ENCODE measurements at places on chromosomes 13 and 19.

DNA sequence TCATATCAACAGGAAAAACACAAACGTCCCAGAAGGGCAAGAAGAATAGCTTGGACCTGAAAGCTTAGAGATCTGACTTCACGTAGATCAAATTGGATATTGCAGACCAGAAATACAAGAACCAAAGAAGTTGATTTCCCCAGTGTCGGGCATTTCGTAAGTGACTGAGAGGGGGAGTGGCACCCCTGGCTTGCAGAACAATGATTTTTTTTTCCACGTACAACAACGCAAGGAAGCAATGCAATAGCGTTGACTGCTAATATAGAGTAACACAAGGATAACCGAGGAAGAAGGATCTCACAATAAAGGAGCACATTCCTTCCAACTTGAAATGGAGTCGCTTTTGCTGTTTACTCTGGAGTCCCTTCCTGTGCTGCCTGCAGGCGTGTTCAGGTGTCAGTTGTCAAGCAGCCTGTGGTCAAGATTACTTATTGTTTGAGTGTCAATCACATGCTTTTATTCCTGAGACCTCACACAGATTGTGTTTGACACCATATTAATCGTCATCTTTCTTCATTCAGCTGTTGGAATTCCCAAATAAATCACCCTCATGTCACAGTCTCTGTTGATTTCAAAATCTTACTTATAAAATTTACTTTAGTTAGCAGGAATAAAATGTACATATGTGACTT lies 139.4 kb downstream of the FREM2 start:
- DNase-seq, result no peak

DNA sequence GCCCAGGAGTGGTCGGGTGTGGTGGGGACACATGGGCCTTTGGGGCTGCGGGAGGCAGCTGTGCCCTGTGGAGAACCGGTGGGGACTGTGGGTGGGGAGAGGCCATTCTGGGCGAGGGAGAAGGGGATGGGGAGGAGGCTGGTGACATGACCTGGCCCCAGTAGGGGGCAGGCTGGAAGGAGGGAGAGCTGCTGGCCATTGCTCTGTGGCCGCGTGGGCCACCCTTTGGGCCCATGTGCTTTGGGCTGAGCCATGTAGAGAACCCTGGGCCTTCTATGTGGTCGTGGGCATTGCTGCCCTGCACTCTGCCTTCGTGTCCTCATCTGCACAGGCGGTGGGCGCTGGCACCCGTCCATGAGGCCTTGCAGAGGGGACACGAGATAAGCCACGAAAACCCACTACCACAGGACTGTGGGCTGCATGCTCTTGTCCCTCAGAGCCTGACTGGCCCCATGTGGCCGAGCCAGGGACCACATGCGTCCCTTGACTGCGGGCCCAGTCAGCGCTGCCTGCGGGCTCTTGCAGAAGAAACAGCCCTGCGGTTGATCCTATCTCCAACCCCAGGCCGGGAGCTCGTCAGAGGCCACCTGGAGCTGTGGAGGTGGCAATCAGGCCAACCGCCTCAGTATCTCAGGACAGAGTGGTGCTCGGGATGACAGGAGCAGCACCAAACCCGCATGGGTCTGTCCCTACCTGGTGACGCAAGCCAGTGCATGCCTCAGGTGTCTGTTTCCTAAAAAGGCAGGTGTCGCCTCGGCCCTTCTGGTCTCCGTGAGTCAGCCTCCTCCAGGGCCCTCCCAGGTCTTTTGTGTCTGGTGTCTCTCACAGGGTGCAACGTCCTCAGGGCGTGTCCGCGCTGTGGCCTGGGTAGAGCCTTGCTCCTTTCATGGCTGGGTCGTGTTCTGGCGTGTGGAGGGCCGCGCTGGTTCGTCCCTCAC lies 14.3 kb downstream of the FZR1 start:
- DNase-seq, result peak; percentile 80

- DNase-seq, result no peak
These were observed 7.7 kb upstream of the CDADC1 start for GRCh38 chr13:49240017-49240416.

DNA sequence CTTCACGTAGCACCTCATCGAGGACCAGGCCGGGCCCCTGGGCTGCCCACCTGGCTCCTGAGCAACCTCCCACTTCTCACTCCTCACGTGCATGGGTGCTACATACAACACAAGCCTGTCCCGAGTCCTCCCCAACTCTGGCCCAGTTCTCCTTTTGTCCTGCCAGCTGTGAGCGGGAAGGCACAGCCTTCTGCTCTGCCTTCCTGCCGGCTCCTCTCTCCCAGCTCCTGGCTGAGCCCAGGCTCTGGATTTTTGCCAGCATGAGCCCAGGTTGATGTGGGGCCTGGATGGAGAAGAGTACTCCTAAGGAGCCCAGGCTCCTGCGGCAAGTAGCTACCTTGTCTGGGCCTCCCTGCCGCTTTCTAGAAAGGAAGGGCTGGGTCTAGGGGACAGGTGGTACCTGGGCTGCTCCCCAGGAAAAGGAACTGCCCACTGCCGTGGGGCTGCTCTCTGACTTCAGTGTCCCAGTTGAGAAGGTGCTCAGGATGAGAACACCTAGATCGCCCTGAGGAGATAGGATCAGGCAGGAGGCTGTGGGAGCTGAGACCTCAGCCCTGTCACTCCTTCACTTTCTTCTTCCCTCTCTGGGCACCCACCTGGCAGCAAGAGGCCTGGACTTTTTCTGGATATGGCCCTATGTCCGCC lies 23.6 kb downstream of the LYL1 start:
- DNase-seq, result no peak

DNA sequence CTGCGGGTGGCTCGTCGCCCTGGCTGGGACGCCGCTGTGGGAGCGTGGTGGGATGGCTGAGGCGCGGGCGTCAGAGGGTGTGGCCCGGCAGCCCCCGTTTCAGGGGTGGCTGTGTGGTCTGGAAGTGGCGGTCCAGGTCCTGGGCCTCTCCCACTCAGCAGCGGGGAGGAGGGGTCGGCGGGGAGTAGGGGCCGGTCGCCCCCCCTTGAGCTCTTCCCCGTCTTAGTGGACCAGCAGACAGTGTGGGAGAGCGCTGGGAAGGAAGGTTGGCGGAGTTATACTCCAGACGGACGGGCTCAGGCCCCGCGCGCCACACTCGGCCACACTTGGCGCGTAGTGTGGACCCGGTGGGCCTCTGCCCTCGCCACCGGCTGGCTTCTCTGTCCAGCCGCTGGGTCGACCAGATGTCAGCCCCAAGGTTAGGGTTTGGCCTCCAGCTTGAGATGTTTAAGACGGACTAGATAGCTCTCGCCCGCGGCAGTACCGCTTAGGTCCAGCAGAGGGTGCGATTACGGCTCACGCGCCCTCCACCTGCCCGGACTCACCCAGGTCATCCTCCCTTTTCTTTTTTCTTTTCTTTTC lies 21.7 kb upstream of the ZNF429 start:
- DNase-seq, result no peak

DNA sequence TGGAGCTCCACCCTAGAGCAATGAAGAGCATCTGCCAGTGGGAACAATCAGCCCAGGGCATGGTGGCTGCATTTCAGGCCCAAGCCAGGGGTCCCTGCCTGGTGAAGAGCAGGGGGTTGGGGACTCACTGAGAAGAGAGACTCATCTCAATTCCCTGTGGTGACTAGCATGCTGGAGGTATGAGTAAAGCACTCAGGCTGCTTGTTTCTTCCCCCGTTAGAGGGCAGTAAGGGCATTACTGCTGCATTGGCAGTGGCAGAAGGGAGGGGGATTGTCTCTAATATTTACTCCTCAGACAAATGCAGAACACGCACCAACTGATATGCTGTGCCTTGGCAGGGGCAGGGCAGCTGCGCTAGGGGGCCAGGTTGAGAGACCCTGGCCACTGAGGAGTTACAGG lies 329.1 kb downstream of the SLITRK5 start:
- DNase-seq, result no peak

DNA sequence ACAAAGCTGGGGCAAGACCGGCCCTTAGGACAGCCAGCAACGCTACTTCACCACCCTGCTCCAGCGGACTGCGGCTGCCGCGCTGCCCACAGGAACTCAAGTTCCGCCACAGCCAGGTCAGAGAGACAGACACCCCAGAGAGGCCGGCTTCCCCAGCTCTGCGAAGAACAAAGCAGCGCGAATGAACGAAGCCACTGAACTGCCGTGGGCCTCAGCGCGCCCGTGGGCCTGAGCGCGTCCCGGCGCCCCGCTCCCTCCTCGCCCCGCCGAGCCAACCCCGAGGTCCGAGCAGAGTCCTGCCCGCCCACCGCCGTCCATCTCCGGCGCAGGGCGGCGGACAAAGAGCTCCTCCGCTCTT lies 158.4 kb downstream of the RNF17 start:
- DNase-seq, result no peak

- DNase-seq, result no peak
These were observed 24.2 kb downstream of the SMIM24 start for GRCh38 chr19:3455960-3456601.

DNA sequence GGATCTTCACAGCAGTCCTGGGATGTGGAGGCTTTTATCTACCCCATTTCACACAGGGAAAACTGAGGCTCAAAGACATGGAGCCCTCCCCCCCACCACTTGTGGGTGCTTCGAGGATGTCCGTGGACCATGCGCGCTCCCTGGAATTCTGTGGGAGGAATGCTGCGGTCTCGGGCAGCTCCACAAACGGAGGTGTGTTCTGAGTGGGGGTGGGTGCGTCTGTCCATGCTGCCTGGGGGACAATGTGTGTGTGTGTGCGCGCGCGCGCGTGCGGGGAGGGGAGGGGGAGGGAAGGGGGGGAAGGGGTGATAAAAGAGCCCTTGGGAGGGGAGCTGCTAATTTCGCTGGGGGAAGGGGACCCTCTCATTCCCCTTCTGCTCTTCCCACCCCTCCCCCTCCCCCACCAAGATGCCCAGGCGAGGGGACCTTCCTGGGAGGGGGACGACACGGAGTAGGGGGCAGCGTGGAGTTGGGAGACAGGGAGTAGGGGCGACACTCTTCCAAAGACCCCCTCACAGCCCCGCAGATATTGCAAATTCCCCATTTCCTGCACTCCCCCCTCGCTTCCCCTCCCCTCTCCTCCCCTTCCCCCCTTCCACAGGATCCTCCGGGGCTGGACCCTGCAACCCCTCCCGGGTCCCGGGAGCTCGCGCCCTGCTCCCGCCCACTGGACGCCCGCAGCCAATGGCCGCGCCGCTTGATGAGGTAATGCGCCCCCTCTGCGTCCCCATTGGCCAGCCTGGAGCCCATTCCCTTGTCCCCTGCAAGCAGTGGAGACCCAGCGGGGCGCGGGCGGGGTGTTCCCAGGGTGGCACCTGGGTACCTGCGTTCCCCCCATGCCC lies 18.9 kb upstream of the ZNRF4 start:
- no peak for DNase-seq

DNA sequence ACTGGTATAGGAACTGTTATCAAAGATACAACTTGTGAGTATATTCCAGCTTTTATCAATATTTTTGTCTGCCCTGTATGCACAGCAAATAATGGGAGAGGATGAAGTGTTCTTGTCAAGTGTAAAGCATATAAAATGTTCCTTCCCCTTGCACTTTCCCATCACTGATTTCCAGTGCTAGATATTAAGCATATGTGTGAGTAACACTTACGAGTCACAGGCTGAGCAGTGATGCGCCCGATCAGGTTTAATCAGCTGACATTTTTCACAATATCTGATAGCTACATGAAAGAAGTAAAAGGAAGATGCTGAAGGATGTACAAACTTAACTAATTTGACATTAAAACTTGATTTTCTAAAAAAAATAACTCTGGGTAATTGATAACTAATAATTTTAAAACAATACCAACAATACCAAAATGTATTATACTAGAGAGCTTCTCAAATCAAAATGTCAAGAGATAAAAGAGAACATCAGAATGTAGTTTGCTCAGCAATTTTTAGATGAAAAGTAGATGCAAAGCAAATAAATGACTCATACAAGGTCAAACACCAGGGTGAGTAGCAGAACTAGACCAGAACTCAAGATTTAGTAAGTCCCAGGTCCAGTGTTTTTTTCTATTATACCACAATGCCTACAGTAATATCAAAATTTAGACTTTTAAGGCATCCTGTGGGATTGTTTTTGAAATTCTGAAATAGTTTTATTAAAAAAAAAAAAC lies 56.4 kb downstream of the ZDHHC20 start:
- DNase-seq, result no peak

GRCh38 chr13:97369261-97369893 lies 64.6 kb upstream of the RAP2A start:
- DNase-seq, result no peak

- no peak for DNase-seq
These were observed 3.7 kb upstream of the SIN3B start for GRCh38 chr19:16825312-16826052.

GRCh38 chr13:50699874-50700663 lies 143.4 kb downstream of the DLEU7 start:
- no peak for DNase-seq

- DNase-seq, result no peak
These were observed 4.2 kb upstream of the TEX29 start for GRCh38 chr13:111316161-111316730.

DNA sequence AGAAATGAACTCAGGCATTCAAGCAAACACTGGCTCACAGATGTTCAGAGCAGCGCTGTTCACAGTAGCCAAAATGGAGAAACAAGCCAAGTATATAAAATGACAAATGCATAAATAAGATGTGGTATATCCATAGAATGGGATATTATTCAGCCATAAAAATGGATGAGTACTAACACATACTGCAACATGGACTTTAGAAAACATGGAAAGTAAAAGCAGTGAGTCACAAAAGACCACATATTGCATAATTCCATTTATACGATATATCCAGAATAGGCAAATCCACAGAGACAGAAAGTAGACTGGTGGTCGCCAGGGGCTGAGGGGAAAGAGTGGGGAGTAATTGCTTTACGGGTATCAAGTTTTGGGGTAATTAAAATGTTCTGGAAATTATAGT lies 6.6 kb downstream of the ZNF837 start:
- DNase-seq, result no peak

- DNase-seq, result no peak
These were observed 116.7 kb downstream of the SOX1 start for GRCh38 chr13:112183532-112184090.

- DNase-seq, result no peak
These were observed 40.6 kb downstream of the DPF1 start for GRCh38 chr19:38183251-38183897.

DNA sequence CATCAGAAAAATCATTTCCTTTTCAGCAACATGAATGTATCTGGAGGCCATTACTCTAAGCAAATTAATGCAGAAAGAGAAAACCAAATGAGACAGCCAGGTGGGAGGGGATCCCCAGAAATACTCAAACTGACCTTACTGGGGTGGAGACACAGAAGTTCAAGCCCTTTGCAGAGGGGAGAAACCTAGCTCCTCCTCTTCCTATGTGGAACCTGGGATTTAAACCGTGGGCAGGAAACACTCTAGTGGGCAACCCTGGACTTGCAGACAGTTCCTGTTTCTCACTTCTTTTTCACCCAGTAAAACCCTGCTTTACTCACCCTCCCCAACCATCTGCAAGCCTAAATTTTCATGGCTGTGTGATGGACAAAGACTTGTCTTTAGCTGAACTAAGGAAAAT lies 61.3 kb downstream of the SLITRK6 start:
- no peak for DNase-seq

DNA sequence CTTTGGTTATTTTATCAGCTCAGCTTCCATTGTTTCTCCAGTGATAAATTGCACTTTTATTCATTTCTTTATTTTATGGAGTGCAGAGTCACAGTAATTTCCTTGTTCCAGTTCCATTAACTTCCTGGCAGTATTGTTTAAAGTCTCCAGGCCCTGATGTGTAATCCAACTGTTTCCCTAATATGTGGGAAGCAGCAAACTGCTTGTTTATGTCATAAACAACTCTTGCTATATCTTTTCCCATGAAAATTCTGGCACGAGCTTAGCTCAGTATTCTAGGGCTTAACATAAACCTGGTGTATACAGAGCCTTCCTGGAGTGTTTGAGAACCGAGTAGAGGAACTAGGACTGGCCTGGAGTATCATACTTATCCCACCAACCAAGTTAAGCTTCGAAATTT lies 83.5 kb upstream of the ARGLU1 start:
- no peak for DNase-seq

- DNase-seq, result no peak
These were observed 10.3 kb downstream of the CELF5 start for GRCh38 chr19:3234800-3235199.
